ENCODE measurements at places on chromosomes 5 and 9.

DNA sequence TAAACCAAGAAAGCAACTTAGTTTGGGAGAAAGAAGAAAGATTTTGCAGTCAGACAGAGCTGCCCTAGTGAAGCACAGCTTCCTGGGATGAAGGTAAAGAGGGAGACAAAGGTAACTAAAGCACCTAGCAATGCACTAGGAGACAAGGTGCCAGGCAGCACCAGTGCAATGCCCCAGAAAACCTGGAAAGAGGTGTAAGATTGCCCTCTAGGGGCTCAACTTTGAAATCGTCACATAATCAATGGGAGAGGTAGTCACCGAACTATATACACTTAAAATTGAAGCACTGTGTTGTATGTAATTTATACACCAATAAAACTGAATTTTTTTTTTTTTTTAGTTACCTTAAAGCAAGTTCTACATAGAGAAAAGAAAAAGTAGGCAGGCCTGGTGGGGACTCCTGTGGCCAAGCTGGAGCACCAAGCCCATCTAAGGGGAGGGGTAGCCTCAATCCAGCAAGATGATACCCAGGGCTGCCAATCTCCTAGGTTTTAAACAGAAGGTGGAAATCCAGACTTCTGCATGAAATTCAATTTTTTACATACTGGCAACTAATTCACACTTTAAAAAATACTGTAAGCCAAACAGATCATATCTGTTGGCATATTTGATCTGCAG is 48.2 kb downstream of the CDK5RAP2 start:
- H3K4me3 ChIP-seq: no peak overlapping the region
- no peaks in the 10 kb centered on the region for H3K27me3 ChIP-seq
- DNase-seq: peak; percentile 42
- no peak overlapping the region for H3K27ac ChIP-seq
- H3K36me3 ChIP-seq: peaks cover 42% of the 10 kb centered on the region
- peaks cover 7% of the 10 kb centered on the region for H3K4me1 ChIP-seq

DNA sequence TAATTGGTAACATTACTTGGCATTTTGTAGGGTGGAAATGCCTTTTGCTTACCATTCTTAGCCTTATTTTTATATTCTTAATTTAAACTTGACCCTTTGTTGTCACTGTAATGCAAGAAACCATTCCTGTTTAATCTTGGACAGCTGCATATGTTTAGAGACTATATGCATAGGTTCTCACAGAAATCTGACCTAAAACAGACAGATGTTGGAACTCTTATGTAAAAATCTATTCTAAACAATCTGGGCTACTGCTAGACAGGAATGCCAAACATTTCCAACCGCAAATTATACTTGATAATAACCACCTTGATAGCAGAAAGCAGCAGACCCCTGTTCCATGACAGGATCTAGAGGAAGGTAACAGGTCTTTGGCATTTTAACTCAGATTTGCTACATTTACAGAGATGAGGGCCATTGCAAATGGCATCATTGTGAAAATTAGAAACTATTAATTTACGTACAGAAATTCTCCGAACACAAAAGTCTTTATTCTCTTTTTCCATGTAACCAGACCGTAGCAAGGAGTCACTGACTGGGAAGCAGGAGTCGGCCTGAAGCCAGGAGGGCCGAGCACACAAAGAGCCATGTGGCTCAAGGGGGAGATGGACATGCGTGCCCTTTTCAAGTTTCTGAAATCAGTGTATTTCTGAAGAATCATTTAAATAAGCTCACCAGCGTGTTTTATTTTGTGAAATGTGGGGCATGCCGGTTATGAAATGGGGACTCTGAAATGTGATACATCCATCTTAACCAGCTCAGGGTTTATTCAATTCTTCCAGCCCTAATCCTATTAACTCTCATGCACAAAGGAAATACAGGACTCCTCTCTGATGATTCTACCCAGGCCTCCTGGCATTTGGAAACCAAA is 139.3 kb downstream of the AOPEP start:
- H3K4me1 ChIP-seq: peaks cover 19% of the 10 kb centered on the region
- H3K27me3 ChIP-seq: no peaks in the 10 kb centered on the region
- H3K36me3 ChIP-seq: no peaks in the 10 kb centered on the region
- no peak overlapping the region for H3K27ac ChIP-seq
- no peak overlapping the region for H3K4me3 ChIP-seq
- DNase-seq: no peak

- DNase-seq: no peak
- no peaks in the 10 kb centered on the region for H3K4me1 ChIP-seq
- no peaks in the 10 kb centered on the region for H3K27me3 ChIP-seq
- no peak overlapping the region for H3K4me3 ChIP-seq
These were observed 261.0 kb downstream of the NSG2 start for GRCh38 chr5:174306345-174307030.

DNA sequence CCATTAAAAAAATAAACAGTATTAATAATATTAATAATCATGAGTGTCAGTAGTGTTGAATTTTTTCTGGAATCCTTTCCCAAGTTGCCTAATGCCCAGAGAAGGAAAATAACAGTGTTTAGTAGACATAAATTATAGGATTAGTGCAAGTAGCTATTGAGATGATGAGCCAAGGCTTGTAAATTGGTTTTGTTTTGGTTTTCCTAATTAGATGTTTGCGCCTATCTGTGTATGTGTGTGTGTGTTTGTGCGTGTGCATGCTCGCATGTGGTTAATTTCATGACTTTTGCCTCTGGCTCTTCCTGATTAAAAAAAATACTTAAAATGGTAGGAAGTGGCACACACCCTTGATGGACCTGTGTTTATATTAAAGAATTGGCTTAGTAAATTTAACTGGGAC is 55.4 kb downstream of the FXN start:
- DNase-seq: no peak
- H3K36me3 ChIP-seq: no peaks in the 10 kb centered on the region
- H3K27ac ChIP-seq: no peak overlapping the region
- peaks cover 7% of the 10 kb centered on the region for H3K4me1 ChIP-seq
- no peaks in the 10 kb centered on the region for H3K27me3 ChIP-seq
- no peak overlapping the region for H3K4me3 ChIP-seq

DNA sequence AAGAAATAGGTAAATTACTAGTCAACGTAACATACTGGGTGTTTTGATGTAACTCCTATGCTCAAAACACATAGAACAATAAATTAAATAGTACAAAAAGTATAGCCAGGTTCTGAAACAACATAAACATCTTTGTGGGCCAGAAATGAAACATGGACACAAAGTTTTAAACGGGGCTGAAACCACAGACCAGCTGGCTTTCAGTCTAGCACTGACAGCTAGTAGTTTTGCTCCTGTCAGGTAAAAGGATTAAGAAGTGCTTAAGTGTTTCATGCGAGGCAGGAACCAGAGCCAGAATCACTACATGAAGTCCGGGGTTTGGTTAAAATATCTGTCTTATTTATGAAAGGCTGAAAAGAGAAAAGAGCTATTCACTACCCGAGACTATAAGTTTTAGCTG is 19.5 kb downstream of the DCAF10 start:
- peaks cover 2% of the 10 kb centered on the region for H3K36me3 ChIP-seq
- DNase-seq: no peak
- no peak overlapping the region for H3K4me3 ChIP-seq
- no peak overlapping the region for H3K27ac ChIP-seq

DNA sequence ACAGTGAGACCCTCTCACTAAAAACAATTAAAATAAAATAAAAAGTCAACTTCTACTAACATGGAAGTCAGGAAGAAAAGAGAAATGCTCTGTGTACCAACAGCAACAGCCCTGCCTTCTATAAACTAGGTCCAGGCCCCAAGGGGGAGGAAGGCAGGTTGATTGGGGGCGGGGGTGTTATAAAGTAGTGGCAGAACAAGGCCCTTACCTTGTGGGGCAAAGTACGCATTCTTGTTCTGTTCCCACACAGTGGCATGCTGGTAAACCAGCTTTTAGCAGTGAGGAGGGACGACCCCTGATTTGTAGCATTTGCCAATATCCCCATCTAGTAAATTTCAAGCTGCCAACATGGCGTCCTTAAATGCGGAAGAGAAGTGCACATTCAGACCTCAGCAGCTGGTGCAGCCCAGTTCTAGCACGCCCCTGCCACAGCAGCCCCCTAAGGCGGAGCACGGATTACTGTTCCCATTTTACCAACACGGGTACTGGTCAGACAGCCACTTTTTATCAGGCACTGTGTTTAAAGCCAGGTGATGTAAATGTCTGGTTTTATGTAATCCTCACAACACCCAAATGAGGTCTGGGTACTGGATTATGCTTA is 69.5 kb downstream of the GTF3C4 start:
- peaks cover 10% of the 10 kb centered on the region for H3K27me3 ChIP-seq
- no peaks in the 10 kb centered on the region for H3K36me3 ChIP-seq
- DNase-seq: no peak
- H3K4me3 ChIP-seq: no peak overlapping the region
- no peak overlapping the region for H3K27ac ChIP-seq

DNA sequence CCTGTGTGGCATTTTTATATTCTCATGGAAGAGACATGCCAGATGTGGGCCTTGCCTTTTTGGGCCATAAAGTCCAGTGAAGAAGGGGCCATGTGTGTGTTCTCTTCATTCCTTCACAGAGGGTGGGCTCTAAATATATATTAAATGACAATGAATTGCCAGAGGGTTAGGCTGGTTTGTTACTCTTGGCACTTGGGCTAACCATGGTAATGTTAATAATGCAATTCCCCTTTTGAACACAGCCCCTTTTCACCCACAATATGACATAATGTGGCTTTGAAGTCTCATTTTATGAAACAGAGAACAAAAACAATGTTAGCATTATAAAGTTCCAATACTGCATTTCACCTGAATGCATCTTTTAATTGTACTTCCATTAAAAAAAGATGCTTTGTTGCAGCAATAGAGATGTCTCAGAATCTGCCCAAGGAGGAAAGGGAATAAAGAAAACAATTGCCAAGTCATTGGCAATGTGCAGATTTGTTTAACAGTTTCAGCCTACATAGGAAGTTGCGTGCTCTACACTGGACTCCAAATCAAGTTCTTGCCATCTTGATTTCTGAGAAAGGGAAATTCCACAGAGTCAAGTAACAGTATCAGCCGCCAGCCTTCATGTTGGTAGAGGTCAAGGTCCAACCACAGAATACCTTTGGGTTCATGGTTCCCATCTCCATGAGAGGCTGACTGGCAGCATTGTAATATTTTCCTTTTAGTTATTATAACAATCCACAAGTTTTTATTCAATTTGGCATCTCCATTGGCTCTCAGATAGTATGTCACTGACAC is 141.9 kb downstream of the SLC12A2 start:
- no peaks in the 10 kb centered on the region for H3K27me3 ChIP-seq
- DNase-seq: no peak
- H3K4me1 ChIP-seq: no peaks in the 10 kb centered on the region
- no peaks in the 10 kb centered on the region for H3K36me3 ChIP-seq

DNA sequence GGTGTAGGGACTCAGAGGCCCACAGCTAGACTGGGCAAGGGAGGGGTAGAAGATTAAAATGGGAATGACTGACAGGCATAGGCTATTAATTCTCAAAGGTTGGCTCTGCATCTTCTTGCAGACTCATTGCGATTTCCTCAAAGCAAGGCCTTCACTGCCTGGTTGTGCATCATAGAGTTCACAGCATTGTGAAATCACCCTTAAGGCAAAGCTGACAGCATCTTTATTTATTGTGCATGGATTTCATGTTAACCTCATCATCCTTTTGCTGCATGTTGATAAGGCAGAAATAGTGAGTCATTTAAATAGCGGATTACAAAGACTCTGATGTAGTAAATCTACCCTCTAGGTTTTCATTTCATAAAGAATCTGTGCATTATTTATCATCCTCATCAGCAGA is 13.6 kb upstream of the PALM2AKAP2 start:
- no peaks in the 10 kb centered on the region for H3K36me3 ChIP-seq
- no peak overlapping the region for H3K4me3 ChIP-seq
- peaks cover 4% of the 10 kb centered on the region for H3K4me1 ChIP-seq
- H3K27ac ChIP-seq: no peak overlapping the region
- no peaks in the 10 kb centered on the region for H3K27me3 ChIP-seq

GRCh38 chr5:141565826-141566570 is 52.8 kb downstream of the DIAPH1 start:
- no peak overlapping the region for H3K4me3 ChIP-seq
- DNase-seq: no peak
- no peaks in the 10 kb centered on the region for H3K27me3 ChIP-seq
- H3K36me3 ChIP-seq: peaks cover 7% of the 10 kb centered on the region

- H3K4me3 ChIP-seq: no peak overlapping the region
- H3K36me3 ChIP-seq: no peaks in the 10 kb centered on the region
- no peak for DNase-seq
- H3K27ac ChIP-seq: no peak overlapping the region
These were observed 155.7 kb downstream of the GLIS3 start for GRCh38 chr9:4143936-4144717.

DNA sequence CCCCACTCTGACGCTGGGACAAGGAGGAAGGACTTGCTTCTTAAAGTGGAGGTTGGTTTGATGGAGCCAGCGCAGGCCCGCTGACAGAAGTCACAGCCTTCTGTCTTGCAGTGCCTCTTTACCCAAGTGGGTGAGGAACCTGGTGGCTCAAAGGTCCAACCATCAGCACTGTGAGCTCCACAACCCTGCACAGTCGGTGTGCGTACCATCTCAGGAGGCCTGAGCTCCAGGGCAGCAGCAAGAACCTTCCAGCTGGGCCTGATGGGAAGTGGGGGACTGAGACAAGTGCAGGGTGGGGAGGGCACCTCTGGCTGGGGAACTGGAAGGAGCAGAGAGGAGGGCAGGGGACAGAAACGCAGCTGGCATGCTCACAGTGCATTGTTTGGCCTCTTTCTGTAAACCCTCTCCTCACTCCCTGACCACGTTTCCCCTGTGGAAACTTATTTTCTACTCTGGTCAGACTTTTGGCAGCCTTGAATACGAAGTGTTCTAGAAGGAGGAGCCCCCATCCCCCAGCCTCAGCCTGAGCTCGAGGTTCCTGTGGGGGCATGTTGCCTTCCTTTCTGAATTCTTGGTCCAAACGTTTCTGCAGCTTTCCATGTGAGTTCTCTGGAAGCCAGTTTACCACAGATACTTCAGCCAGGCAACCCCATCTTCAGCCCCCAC is 178.5 kb upstream of the PITX1 start:
- no peak overlapping the region for H3K27ac ChIP-seq
- no peak for DNase-seq

- H3K36me3 ChIP-seq: no peaks in the 10 kb centered on the region
- H3K27me3 ChIP-seq: peaks cover 3% of the 10 kb centered on the region
- no peak for DNase-seq
- H3K27ac ChIP-seq: no peak overlapping the region
- H3K4me3 ChIP-seq: peak overlapping the region; percentile 67
These were observed 160.0 kb downstream of the C9orf152 start for GRCh38 chr9:110047955-110048402.

GRCh38 chr5:1299511-1299850 is 4.6 kb upstream of the TERT start:
- no peaks in the 10 kb centered on the region for H3K36me3 ChIP-seq
- peaks cover 9% of the 10 kb centered on the region for H3K4me1 ChIP-seq
- H3K27me3 ChIP-seq: peaks cover 16% of the 10 kb centered on the region
- no peak overlapping the region for H3K27ac ChIP-seq

GRCh38 chr5:112795944-112796678 is 58.4 kb downstream of the APC start:
- peaks cover 6% of the 10 kb centered on the region for H3K36me3 ChIP-seq
- H3K27ac ChIP-seq: no peak overlapping the region
- no peak for DNase-seq
- H3K4me1 ChIP-seq: no peaks in the 10 kb centered on the region

GRCh38 chr9:14272927-14273528 is 40.9 kb downstream of the NFIB start:
- H3K27ac ChIP-seq: no peak overlapping the region
- H3K4me3 ChIP-seq: no peak overlapping the region
- no peaks in the 10 kb centered on the region for H3K27me3 ChIP-seq
- peaks cover 6% of the 10 kb centered on the region for H3K4me1 ChIP-seq

Data from trophoblast cell (in vitro differentiated cells and primary cell).